ENCODE measurements at places on chromosomes 12 and 14. TPM values are rescaled to one million over a fixed set of nuclear protein-coding genes. Genes with fewer than 3 reads are reported as not detected.

Gene DPPA3
- total RNA-seq: not detected

Gene CDCA3
- 1.6 TPM for total RNA-seq

Gene KLRD1
- 0.68 TPM for total RNA-seq

Gene PTGR2
- 11.9 TPM for total RNA-seq

Gene ZNF605
- 7.9 TPM for total RNA-seq

Gene GPR84
- not detected for total RNA-seq

Gene USP44
- total RNA-seq: 0.24 TPM

Gene NTF3
- 3.0 TPM for total RNA-seq

Gene PRB2
- total RNA-seq: not detected

Gene ACRBP
- total RNA-seq: not detected

Gene LYZ
- 69.9 TPM for total RNA-seq

Gene CMTM5
- total RNA-seq: not detected

Gene DEPDC4
- total RNA-seq: 1.4 TPM

Gene PAPOLA
- total RNA-seq: 88.8 TPM

Gene CCDC196
- 5.6 TPM for total RNA-seq

Gene AKAP5
- 1.0 TPM for total RNA-seq

Gene CMA1
- not detected for total RNA-seq

Gene PSMC6
- 59.5 TPM for total RNA-seq

Gene RTL1
- total RNA-seq: not detected

Gene MGP
- 5.8 TPM for total RNA-seq

Gene GLT1D1
- 20.2 TPM for total RNA-seq

Gene SLC22A17
- 1.5 TPM for total RNA-seq

- no peak for DNase-seq
Observed at GRCh38 chr12:48861111-48861510, 4.6 kb downstream of the RND1 start.

DNA sequence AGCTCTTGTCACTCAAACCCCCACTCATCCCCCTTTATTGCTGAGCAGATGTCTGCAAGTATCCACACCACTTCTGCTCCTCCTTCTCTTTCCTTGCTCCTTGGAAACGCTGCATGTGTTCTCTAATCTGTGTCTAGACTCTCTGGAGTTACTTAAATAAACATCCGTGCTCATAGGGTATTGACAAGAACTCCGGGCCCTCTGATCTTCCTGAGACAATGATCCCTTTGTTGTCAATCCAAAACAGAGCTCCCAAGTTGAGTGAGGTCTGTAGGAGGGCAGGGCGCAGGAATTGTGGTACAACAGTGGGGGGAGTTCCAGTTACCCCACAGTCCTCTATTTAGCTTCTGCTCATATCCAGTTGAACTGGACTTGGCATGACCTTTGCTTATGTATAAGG is 489.0 kb downstream of the SNAPC1 start:
- DNase-seq: no peak

- DNase-seq: no peak
Observed at GRCh38 chr12:131280426-131280825, 326.7 kb downstream of the ADGRD1 start.

GRCh38 chr14:62126879-62127478 is 364.8 kb downstream of the SNAPC1 start:
- DNase-seq: no peak

GRCh38 chr12:19938491-19938890 is 429.8 kb upstream of the PDE3A start:
- no peak for DNase-seq

DNA sequence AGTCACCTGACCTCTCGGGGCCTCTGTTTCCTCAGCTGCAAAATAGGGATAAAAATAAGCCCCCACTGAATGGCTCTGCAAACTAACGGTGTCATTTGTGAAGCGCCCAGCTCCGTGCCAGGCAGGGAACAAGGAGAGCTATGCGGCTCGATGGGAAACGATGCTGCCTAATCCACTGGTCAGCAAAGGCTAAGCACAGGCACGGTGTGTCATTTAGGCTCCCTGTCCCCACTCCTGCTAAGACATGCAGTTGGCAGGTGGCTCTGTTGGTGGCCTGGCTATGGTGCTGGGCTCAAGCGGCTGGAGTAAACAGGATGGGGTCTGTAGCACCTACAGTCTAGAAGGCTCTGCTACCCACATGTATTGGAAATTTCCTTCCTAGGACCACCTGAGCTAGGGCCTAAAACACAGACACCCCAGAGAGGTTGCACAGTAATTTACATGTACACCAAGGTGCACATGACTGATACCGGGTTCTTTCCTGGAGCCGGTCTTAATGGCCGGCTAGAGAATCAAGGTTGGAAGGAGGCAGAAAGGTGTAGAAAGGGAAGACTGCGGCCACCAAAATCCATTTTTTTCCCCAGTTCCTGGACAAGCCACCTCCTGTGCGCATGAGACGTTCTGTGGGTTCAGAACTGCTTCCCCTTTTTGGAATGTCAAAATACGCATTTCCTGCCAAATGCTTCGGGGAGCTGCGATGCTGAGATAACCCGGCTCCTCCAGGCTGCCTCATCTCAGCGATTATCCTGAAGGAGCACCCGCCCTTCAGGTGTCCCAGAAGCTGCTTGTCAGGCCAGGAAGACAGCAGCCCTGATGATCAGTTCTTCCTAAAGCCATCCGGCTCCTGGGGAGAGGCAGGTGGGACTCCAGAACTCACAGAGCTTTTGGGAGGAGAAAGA is 1.0 kb downstream of the CACNA2D4 start:
- peak; percentile 55 for DNase-seq

DNA sequence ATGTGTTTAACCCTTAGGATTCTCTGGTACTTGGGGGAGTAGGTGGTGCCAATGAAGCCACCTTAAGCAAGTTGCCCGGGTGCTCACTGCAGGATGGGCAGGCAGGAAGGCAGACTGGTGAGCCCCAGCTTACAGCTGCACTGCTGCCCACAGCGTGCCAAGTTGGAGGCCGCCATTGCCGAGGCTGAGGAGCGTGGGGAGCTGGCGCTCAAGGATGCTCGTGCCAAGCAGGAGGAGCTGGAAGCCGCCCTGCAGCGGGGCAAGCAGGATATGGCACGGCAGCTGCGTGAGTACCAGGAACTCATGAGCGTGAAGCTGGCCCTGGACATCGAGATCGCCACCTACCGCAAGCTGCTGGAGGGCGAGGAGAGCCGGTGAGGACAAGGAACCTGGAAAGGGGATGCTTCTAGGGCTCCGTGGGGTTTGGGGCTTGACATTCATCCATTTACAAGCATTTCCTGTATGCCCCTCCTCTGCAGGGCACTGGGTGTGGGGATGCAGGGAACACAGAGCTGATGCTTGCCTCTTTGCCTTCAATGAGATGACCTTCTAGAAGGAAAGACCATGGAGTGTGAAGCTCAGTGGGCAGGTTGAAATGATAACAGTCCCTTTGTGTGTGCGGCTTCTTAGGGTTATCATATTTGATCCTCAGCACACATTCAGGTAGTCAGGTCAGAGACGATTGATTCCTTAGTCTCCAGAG is 12.4 kb downstream of the KRT7 start:
- no peak for DNase-seq

- DNase-seq: no peak
Observed at GRCh38 chr12:64522807-64523206, 70.9 kb downstream of the TBK1 start.

DNA sequence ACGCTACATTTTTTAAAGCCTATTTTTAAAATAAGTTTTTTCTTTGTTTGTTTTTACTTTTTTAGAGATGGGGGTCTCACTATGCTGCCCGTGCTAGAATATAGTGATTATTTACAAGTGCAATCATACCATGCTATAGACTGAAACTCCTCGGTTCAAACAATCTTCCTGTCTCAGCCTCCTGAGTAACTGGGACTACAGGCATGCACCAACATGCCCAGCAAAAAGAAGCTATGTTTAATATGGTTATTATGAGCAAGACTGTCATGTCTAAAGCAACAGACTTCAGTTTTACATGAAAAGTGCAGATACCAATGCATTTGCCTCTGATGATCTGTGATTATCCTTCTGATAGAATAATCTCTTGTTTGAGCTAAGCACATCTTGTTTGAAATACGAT is 45.6 kb upstream of the SGPP1 start:
- DNase-seq: no peak

DNA sequence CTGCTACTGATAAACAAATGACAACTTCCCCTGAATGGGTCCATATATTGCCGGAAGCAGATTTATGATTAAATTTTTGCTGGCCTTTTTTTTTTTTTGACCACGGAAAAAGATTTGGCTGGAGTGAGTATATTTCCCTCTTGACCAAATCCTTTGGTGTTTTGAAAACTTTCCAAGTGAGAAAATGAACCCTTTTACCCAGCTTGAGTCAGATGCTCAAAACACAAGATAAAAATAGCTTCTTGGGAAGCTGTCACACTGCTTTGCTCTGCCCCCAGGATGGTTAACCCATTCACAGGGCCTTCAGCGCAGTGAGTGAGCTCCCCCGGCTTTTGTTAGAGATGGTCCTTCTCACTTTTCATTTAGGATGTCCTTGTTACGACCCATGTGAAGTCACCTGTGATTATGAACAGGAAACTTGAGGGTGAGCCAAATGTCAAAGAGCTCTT is 224.3 kb downstream of the PELI2 start:
- no peak for DNase-seq

DNA sequence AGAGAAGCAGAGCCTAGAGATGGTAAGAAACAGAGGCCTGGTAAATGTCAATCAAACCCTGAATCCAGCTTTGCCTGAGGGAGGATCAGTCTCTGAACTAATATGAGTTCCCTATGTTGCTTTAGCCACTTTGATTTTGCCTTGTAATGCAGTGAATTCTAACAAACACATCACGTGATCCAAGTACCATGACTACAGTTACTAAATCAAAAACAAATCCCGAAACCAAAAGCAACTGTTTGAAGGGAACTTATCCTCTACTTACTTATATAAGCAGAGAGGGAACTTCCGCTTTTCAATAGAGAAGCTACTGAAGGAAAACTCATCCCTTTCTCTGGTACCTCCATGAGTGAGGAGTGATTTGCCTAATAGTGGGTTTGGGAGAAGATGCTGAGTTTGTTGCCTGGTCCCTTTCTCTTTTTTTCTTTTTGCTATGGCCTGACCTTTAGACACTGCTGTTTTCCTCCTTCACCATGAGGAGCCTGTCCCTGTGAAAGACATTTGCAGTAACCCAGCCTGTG is 7.7 kb upstream of the PPTC7 start:
- no peak for DNase-seq

- no peak for DNase-seq
Observed at GRCh38 chr14:64266239-64266638, 27.9 kb downstream of the ESR2 start.

- no peak for DNase-seq
Observed at GRCh38 chr14:101824339-101824727, 62.8 kb downstream of the PPP2R5C start.

GRCh38 chr12:85441025-85441424 is 161.0 kb downstream of the ALX1 start:
- DNase-seq: no peak

DNA sequence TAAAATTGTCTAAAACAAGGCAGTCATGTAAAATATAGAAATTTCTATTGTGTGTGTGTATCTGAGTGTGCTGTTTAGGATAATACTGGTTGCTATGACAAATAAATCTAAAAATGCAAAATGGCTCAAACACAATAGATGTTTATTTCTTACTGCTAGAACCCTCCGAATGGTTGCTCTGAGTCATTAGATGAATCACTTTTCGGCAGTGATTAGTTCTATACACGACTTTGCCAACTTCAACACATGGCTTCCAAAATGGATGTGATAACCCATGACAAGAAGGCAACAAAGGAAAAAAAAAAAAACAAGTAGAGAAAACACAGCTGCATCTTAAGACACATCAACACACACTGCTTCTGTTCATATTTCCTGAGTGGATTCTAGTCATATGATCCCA is 729.2 kb downstream of the AACS start:
- DNase-seq: no peak

GRCh38 chr12:45933504-45933903 is 56.9 kb downstream of the SCAF11 start:
- no peak for DNase-seq

DNA sequence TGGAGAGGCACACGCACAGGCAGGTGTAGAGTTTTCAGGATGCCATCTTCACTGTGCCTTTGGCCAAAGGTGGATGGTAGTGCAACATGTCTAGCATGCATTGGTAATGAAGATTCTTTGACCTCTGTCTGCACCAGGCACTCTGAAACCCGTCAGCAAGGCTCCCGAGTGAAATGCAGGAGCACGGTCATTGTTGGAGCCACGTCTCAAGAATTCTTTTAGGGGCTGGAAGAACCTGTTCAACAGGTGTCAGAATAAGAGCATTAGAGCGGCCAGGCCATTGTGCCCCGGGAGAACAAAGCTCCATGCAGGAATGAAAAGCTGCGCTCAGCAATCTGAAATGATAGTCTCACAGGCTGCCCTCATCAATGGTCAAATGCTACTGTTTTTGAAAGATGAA is 40.2 kb upstream of the DICER1 start:
- DNase-seq: no peak

GRCh38 chr12:3945671-3946070 is 72.5 kb upstream of the PARP11 start:
- DNase-seq: no peak

GRCh38 chr14:61545726-61546455 is 149.4 kb upstream of the HIF1A start:
- DNase-seq: no peak

DNA sequence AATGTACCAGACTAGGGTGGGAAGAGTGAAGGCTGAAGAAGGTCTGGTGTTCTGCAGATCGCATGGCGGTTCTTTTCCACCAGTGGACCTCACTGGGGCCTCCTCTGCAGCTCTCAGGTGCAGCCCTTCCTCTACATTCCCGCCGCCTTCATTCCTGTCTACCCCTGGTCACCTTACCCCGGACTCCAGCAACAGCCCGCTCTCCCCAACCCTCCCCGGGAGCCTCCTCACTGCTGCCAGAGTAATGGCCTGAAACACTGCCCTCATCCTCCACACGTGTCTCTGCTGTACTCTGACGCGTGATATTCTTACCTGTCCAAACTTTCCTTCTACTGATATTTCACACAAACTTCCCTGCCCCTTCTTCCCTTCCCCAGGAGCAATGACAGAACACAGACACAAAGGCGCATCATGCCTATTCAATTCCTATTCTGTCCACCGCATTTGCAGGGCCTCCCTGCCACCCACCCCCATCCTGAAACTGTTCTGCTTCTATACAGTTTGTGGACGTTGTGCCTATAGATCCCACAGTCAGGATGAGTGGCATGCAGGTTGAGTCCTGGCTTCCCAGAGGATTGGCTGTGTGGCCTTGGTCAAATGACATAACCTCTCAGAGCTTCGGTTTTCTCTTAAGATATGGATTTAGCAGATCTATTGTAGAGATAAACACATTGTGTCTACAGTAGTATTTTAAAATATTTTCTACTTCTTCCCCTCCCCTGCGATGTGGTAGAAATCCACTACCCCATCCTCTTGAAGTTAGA is 1.7 kb upstream of the NUAK1 start:
- DNase-seq: peak; percentile 38

- peak; percentile 98 for DNase-seq
Observed at GRCh38 chr12:6383572-6384498, at the start of gene LTBR. LTBR (plus strand) TSS chr12:6384162; CDS start chr12:6384359, 197 bp downstream.

- DNase-seq: no peak
Observed at GRCh38 chr14:78398216-78398615, 228.0 kb downstream of the NRXN3 start.

- no peak for DNase-seq
Observed at GRCh38 chr14:28780843-28781820, 14.5 kb downstream of the FOXG1 start.

GRCh38 chr14:58875613-58876012 is 237.9 kb downstream of the DACT1 start:
- no peak for DNase-seq

- DNase-seq: no peak
Observed at GRCh38 chr12:26696048-26696612, 136.9 kb downstream of the ITPR2 start.

GRCh38 chr14:63922696-63923421 is 70.1 kb downstream of the SYNE2 start:
- no peak for DNase-seq

GRCh38 chr12:74412606-74413230 is 124.9 kb upstream of the ATXN7L3B start:
- no peak for DNase-seq
